ENCODE measurements at places on chromosomes 5 and 9. TPM values are rescaled to one million over a fixed set of nuclear protein-coding genes. Genes with fewer than 3 reads are reported as not detected.

Gene NR4A3
- total RNA-seq: 1.5 TPM

Gene RNF208
- 2.0 TPM for total RNA-seq

Gene CDC20B
- 0.08 TPM for total RNA-seq

Gene MATR3
- 181 TPM for total RNA-seq

Gene FOXD4L5
- 0.11 TPM for total RNA-seq
